ENCODE measurements at places on chromosomes 1 and 21.

- DNase-seq: no peak
Observed at GRCh38 chr21:37429356-37429755, 62.8 kb downstream of the DYRK1A start.

GRCh38 chr1:29032841-29033240 lies 90.9 kb downstream of the TMEM200B start:
- DNase-seq: no peak

DNA sequence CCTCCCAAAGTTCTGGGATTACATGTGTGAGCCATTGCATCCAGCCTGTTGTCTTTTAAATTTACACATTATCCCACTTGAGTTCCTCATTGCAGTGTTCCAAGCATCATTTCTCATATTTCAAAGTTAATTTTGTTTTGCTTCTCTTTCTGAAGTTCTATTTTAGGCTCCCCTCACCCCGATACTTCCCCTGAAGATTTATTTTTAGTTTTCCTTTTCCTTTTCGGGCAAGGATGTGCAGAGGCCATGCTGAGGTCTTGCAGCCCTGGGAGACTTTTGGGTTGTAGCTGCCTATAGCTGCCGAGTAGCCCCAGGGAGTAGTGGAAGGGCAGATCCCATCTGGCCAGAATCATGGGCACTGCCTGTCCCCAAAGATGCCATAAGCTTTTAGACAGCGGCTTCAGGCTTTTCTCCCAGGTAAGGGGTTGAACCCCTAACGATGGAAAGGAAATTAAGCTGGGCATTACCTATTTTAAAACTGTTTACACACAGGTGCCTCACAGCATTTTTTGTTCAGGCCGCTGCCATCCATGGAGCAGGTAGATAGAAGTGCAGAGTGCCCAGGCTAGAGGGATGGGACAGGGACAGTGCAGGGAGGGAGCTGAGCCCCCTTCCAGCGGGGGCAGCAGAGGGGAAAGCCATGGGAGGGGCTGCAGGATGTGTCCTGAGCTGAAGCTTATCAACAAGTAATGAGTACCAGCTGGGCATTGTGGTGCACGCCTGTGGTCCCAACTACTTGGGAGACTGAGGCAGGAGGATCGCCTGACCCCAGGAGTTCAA lies 15.9 kb downstream of the PSEN2 start:
- no peak for DNase-seq

DNA sequence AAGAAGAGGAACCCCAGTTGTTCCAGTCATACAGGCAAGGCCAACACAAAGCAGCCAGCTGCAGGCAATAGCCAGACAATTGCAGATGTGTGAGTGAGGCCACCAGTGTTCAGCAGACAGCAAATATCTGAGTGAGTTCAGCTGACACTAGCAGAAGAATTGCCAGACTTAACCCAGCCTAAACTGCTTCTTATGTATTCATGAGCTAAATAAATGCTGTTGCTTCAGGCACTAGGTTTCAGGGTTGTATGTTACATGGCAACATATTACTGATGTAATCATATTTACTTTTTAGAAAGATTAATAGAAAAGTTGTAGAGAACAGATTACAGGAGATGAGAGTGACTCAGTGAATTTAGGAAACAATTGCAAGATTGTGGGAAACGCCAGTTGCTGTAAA lies 129.8 kb upstream of the CHODL start:
- no peak for DNase-seq

GRCh38 chr1:82260051-82260450 lies 459.3 kb downstream of the ADGRL2 start:
- peak; percentile 84 for DNase-seq

GRCh38 chr1:173014160-173014559 lies 36.6 kb downstream of the TNFSF18 start:
- DNase-seq: no peak

Measured in NCI-H2171 treated with DMSO at 0.1 percent for 48 hours (cell line).